ENCODE measurements at places on chromosomes 13 and 19. TPM values are rescaled to one million over a fixed set of nuclear protein-coding genes. Genes with fewer than 3 reads are reported as not detected.

Gene GRIN2D
- total RNA-seq = 7.7 TPM

Gene IFI30
- 14.7 TPM for total RNA-seq

Gene KLK1
- 0.28 TPM for total RNA-seq

Gene PEG3
- total RNA-seq = not detected

Gene SCAF1
- total RNA-seq = 50.8 TPM

Gene PRRG2
- total RNA-seq = 1.1 TPM

Gene OR10H1
- not detected for total RNA-seq

Gene ERICH6B
- not detected for total RNA-seq

Gene ZFP30
- 5.5 TPM for total RNA-seq

Gene DOCK6
- total RNA-seq = 6.4 TPM

Measured in A549 treated with AZD2906 at 1 μM for 4 hours (cell line).